ENCODE measurements at places on chromosomes 1 and 21. TPM values are rescaled to one million over a fixed set of nuclear protein-coding genes. Genes with fewer than 3 reads are reported as not detected.

DNA sequence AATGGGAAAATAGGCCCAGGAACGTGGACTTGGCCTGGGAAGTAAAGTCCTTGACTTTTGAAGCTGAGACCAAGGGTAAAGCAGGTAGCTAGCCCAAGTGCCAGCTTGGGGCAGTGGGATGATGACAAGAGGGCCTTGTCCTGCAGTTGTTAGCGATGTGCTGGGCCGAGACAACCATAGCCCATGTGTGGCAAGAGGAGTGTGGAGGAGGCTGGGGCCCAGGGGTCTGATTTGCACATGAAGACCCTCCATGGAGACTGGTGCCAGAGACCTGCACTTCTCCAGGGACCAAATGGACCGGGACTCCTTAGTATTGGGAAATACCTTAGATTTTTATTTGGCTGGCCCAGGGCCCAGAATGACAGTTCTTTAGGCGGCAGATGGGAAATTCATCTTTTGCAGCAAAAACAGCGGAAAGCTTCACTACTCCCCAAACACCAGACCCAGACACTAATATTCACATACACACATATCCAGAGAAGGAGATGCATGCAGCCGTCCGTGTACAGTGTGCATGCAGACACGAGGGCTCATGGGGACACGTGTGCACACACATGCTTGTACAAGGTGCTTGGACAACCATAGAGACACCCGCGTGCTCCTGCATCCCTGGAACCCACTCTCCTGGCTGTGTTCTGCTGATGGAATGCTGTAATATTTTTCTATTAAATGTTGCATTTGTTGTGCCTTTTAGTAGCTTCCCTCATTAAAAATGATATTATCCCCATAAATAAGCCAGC lies 78.1 kb upstream of the CSF3R start:
- H3K4me3 ChIP-seq, result no peak overlapping the region
- H3K27me3 ChIP-seq, result no peaks in the 10 kb centered on the region
- H3K4me1 ChIP-seq, result no peaks in the 10 kb centered on the region
- no peaks in the 10 kb centered on the region for H3K36me3 ChIP-seq

DNA sequence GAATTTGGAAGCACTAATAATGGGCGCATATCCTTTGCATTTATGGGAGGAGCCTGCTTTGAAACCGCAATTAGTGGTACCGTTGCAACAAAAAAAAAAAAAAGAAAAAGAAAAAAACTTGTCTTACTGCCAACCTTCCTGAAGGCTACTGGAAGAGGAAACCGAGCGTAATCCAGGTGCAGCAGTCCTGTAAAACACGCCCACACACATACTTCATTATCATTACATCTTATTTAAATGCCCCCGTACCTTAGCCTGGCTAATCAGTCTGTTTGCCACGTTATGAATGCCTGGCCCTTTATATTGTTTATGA lies 686 bp upstream of the ZNF281 start:
- no peak for DNase-seq
- H3K4me3 ChIP-seq, result peak overlapping the region; percentile 69
- H3K36me3 ChIP-seq, result no peaks in the 10 kb centered on the region
- no peaks in the 10 kb centered on the region for H3K27me3 ChIP-seq
- peak overlapping the region; percentile 86 for H3K27ac ChIP-seq

DNA sequence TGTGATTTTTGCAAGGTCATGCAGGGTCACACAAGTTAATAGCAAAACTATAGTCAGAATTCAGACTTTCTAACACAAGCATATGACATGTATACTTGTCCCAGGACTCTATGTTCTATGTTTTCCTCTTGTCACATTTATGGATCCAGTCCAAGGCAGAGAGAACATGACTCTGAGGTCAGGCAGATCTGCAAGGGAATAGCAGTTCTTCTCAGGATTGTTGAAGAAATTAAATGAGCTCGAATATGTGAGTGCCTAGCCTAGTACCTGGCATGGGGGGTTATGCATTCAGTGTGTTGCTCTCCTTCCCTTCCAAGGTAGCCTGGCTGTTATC lies 9.5 kb upstream of the RPTN start:
- no peak overlapping the region for H3K27ac ChIP-seq
- H3K4me3 ChIP-seq, result no peak overlapping the region
- H3K36me3 ChIP-seq, result no peaks in the 10 kb centered on the region
- no peaks in the 10 kb centered on the region for H3K27me3 ChIP-seq
- DNase-seq, result no peak

GRCh38 chr1:53401813-53402745 lies 57.1 kb upstream of the DMRTB1 start:
- no peaks in the 10 kb centered on the region for H3K4me1 ChIP-seq
- no peak overlapping the region for H3K27ac ChIP-seq
- no peak overlapping the region for H3K4me3 ChIP-seq
- no peaks in the 10 kb centered on the region for H3K36me3 ChIP-seq

The TTC22 gene
- total RNA-seq, result 16.4 TPM

The RHD gene
- not detected for total RNA-seq

The CCDC190 gene
- total RNA-seq, result not detected

The INTS7 gene
- total RNA-seq, result 8.6 TPM

The GJA9 gene
- not detected for total RNA-seq

The LCE2A gene
- total RNA-seq, result not detected

The PLA2G2F gene
- total RNA-seq, result not detected
